ENCODE measurements at places on chromosomes 1 and 21.

GRCh38 chr1:182996816-182997215, 26.4 kb upstream of the LAMC1 start:
- DNase-seq: no peak

- DNase-seq: peak; percentile 57
These were observed 9.7 kb downstream of the SMYD3 start for GRCh38 chr1:246497331-246497915.

- DNase-seq: no peak
These were observed 150.8 kb upstream of the FGGY start for GRCh38 chr1:59146056-59146455.

DNA sequence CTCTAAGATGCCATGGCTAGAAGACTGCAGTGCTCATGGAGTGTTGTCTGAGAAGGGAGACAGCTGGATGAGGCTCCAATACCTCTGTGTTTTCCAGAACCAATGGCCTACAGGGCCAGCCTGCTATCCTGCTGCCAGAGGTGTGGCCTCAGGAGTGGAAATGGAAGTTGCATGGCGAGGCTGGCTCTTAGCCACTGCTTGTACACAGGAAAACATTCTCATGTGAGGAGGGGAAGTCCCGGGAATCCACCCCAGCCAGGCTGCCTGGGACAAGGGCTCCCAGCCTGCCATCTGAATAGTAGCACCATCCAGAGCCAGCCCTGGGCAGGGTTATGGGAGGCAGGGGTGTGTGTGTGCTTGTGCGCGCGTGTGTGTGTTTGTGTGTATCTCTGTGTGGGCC, 56.5 kb downstream of the SDC3 start:
- peak; percentile 25 for DNase-seq

DNA sequence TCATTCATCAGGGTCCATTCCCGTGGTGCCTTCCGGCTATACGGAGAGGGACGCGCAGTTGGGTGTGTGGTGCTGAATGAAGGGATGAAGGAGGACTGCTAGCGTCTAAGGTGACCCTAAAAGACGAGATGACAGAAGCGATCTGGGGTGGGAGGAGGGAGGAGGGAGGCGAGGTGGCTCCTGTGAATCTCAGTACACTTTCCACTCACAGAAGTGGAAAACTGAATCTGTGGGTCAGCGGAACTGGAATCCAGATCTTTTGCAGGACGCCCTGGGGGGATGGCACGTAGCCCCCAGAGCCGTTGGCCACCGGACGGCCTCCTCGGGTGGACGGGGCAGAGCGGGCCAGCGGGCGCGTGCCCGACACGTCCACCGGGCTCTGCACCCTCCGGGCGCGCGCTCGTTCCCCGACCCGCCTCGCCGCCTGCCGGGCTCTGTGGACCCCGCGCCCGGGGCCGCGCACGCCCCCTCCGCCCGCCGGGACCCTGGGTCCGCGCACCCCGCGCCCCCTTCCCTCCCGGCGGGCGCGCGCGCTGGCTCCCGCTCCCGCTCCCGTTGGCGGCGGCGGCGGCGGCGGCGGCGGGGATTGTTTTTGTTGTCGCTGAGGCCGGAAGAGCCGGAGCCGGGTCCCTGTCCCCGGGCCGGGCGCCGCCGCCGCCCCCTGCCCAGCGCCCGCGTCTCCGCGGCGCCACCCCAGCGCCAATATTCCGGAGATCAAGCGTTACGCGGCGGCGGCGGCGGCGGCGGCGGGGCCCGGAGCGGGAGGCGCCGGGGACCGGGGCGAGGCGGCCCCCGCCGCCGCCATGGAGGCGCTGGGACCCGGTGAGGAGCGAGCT, at the start of gene AGO4:
TSS of gene AGO4 (plus strand) at position 403 of the 836 bp plus-strand sequence. CDS start at position 804, 401 bp downstream.
- peak; percentile 90 for DNase-seq

DNA sequence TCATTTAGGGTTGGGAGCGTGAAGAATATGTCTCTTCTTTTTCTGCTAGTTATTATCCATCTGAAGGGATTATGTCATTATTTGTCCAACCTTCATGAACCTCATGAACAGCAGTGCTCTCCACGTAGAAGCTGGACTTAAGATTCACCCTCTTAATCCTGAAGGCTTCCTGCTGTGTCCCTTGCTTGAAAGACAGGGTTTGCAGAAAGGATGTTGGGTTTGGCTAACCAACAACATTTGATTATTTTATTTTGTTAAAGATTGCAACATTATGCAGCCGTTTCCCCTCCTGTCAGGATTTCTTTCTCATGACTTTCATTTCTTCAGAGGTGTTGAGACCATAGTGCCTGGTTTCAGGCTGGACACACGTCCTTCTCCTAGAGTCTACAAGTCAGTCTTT, 75.2 kb downstream of the NGF start:
- DNase-seq: no peak

- no peak for DNase-seq
These were observed 39.0 kb downstream of the SNAP47 start for GRCh38 chr1:227774051-227774731.

DNA sequence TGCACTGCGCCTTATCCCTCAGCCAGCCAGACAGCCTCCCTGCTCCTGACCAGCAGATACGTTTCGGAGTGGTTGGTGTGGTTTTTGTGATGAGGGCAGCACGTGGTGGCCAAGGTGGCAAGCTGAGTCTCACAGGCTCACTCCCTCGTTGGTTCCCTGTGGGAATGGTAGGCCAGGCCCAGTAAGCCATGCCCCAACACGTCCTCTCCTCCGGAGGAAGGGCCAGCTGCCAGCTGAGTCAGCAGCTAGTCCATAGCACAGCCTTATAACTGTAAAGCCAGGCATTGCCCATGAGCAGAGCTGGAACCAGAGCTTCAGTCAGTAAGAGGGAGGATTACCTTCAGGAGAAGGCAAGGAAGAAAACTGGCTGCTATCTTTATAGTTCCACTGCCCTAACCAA, 29.5 kb downstream of the SZRD1 start:
- no peak for DNase-seq

- no peak for DNase-seq
These were observed 112.3 kb downstream of the TSEN15 start for GRCh38 chr1:184163674-184164465.

DNA sequence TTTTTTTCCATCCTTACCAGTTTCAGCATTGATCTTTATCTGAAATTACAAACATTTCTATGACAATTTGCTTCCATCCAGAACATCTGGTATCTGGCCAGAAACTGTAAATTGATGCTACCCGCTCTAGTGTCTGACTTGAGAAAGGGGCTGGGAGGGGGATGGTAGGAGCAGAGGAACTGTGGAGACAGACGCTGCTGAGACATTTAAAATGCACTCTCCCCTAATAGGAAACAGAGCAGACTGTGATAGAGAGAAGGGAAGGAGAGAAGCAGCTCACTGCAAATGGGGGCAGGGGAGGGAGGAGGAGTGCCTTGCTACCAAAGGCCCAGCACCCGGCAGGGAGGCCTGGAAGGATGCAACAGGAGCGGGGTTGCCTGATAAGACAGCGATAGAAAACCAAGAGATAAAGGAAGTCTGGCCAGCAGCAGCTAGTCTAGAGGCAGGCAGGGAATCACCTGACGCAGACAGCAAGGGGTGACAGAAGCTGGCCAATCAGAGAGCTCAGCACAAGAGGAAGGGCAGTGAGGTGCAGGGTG, 195.5 kb upstream of the NFIA start:
- DNase-seq: no peak

DNA sequence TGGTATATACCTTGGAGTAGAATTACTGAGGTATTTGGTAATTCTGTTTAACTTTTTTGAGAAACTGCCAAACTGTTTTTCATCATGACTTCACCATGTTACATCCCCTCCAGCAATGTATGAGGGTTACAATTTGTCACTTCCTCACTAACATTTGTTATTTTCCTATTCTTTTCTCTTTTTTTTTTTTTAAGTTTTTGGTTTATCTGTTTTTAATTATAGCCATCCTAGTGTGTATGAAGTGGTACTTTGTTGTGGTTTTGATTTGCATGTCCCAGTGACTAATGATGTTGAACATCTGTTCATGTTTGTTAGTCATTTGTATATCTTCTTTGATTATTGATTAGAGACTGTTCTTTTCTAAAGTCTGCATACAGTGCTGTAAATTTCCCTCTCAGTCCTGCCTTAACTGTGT, 147.3 kb downstream of the HS2ST1 start:
- no peak for DNase-seq

GRCh38 chr1:10042746-10043145, 10.0 kb downstream of the UBE4B start:
- DNase-seq: no peak

DNA sequence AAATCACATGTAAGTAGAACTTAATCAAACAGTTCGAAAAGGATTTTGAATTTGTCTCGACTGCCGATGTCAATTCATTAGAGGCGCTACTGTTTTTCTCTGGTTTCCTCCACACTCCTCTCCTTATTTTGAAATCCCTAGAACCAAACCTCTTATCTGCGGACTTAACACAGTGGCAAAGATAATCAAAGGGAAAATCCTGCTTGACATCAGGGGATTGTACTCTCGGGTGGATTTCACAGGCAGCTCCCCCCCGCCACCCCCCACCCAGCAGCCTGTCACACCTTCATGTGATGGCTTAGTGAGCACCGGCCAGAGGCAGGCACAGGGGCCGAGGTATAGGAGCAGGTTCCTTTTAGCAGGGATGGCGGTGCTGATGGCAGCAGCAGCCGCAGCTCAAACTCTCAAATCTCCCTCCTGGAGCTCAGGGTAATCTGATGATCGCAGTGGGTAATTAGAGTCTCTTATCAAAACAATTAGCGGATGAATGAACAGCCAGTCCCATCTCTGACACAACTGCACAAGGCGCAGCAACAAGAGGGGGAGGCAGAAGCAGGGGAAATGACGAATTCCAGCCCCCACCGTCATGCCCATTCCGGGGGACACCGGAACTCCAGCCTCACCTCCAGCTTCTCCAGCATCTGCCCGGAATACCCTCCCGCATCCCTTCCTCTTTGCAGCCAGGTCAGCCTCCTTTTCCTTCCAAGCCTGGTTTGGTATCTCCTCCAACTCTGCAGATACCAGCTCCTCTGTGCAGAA, 80.3 kb downstream of the SSBP3 start:
- no peak for DNase-seq

DNA sequence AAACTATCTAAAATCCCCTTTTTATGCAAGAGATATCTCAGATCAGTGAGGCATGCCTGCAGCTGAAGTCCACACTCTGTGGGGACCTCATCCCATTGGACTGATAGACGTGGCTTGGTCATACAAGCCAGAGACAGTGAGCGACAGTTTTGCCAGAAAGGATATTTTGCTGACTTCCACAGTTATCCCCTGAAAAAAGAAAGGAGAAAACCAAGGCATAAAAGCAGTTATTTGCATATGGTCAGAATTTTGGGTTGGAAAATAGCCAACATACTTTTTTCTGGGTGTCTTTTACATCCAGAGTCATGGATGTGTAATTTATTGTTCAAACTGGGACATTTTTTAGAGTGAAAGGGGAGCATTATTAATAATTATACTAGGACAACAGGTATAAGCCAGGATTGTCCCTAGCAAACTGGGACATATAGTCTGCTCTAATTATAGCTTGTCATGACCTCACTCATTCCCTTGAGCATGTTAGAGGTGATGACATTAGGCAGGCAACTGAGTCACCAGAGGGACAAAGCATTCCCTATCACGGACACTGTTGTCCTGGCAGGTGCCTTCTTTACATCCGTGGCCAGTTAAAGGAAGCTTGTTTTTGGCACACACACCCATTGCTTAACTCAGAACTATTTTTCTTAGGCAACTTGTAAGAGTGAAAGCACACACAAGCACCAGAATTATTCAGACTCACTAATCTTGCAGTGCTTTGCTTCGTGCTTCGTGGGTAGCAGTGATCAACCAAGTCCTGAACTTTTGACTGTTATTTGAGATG, 65.5 kb downstream of the PRRX1 start:
- DNase-seq: no peak

DNA sequence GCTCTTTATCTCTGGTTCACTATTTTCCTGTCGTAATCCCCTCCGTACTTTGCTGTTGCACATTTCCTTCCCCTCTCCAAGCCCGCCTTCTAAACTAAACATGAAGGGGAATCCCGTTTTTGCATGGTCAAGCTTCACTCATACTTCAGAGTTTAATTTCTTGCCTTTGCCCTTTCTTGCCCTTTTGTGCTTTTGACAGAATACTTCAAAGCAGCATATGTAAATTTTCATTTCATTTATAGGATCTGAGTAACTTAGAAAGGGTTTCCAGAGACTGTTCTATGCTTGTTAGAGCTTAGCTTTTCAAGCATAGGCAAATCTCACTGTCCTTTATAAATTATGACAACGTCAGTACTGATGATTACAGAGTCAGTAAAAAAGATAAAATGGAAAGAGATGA, 27.7 kb downstream of the SPATA45 start:
- DNase-seq: no peak

GRCh38 chr1:26181586-26182382, 4.5 kb downstream of the CNKSR1 start:
- no peak for DNase-seq

- peak; percentile 65 for DNase-seq
These were observed 37.1 kb upstream of the CTTNBP2NL start for GRCh38 chr1:112358798-112359408.

GRCh38 chr1:1085171-1085841, 11.2 kb upstream of the RNF223 start:
- DNase-seq: no peak

- DNase-seq: no peak
These were observed 39.6 kb upstream of the LBR start for GRCh38 chr1:225467193-225468020.

GRCh38 chr1:161678500-161678899, 15.6 kb downstream of the FCGR2B start:
- no peak for DNase-seq

GRCh38 chr1:99119188-99119587, 114.5 kb upstream of the PLPPR5 start:
- no peak for DNase-seq

- peak; percentile 76 for DNase-seq
These were observed at the start of gene SGIP1 for GRCh38 chr1:66533804-66534740. TSS of gene SGIP1 (plus strand) at chr1:66534153. CDS start at chr1:66534359, 206 bp downstream.

- no peak for DNase-seq
These were observed 45.6 kb upstream of the RAB4A start for GRCh38 chr1:229225331-229225782.

GRCh38 chr1:69572921-69573320, 5.2 kb downstream of the LRRC7 start:
- no peak for DNase-seq

DNA sequence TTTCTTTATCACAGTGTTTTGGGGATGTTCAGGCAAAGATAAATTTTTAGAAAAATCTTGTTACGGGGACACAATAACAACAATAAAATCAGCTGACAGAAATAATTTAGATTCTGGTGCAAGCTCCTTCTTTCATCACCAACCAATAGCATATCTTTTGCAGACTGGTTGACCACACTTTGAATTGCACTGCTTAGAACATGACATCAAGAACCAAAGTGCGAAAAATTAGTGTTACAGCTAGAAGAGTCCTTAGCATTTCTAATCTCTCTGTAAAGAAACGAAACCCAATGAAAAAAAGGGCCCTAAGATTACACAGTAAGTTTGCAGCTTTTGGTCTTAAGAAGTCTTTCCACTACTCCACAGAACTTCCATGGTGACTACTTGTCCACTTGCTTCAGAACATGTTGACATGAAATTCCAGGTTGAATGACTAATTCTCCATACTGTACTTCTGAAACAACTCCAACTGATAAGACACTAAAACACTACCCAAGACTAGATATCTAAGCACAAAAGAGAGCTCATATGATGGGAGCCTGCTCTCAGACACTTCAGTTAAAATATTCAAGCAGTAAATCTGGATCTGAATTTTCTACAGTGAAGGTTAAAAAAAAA, 31.3 kb downstream of the XKR8 start:
- no peak for DNase-seq

- DNase-seq: no peak
These were observed 380.1 kb upstream of the SPAG17 start for GRCh38 chr1:118564961-118565703.

- no peak for DNase-seq
These were observed 39.5 kb downstream of the EPHB2 start for GRCh38 chr1:22749919-22750684.

- DNase-seq: no peak
These were observed 111.4 kb upstream of the CDC42BPA start for GRCh38 chr1:227429447-227430359.
